ENCODE measurements at places on chromosomes 3 and 15. TPM values are rescaled to one million over a fixed set of nuclear protein-coding genes. Genes with fewer than 3 reads are reported as not detected.

GRCh38 chr15:73959012-73959581 lies 32.8 kb downstream of the LOXL1 start:
- H3K4me1 ChIP-seq = peaks cover 23% of the 10 kb centered on the region
- H3K4me3 ChIP-seq = peak overlapping the region; percentile 32
- H3K36me3 ChIP-seq = no peaks in the 10 kb centered on the region
- H3K27ac ChIP-seq = no peak overlapping the region
- DNase-seq = no peak

GRCh38 chr3:39063143-39063542 lies 11.3 kb downstream of the WDR48 start:
- peaks cover 12% of the 10 kb centered on the region for H3K36me3 ChIP-seq
- H3K27me3 ChIP-seq = no peaks in the 10 kb centered on the region
- no peak overlapping the region for H3K27ac ChIP-seq
- H3K4me3 ChIP-seq = no peak overlapping the region

DNA sequence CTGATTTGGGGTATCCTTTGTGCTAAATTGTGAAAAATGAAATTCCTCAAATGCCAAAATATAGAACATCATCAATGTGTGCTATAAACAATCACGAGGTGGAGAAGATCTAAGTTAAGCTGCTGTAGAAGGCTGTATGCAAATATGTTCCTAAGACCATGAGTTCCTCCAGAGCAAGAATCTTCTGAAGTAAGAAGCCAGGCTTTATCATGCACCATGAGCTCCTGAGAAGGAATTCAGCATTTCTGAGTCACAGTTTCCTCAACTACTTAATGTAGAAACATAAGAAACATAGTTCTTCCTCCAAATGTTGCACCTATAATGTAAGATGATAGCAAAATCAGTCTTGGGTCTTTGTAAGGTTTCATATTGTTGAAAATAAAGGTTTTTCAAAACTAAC lies 241.7 kb upstream of the MDFIC2 start:
- no peak for DNase-seq
- H3K27ac ChIP-seq = no peak overlapping the region
- peaks cover 8% of the 10 kb centered on the region for H3K27me3 ChIP-seq
- H3K4me1 ChIP-seq = peaks cover 6% of the 10 kb centered on the region
- no peaks in the 10 kb centered on the region for H3K36me3 ChIP-seq

DNA sequence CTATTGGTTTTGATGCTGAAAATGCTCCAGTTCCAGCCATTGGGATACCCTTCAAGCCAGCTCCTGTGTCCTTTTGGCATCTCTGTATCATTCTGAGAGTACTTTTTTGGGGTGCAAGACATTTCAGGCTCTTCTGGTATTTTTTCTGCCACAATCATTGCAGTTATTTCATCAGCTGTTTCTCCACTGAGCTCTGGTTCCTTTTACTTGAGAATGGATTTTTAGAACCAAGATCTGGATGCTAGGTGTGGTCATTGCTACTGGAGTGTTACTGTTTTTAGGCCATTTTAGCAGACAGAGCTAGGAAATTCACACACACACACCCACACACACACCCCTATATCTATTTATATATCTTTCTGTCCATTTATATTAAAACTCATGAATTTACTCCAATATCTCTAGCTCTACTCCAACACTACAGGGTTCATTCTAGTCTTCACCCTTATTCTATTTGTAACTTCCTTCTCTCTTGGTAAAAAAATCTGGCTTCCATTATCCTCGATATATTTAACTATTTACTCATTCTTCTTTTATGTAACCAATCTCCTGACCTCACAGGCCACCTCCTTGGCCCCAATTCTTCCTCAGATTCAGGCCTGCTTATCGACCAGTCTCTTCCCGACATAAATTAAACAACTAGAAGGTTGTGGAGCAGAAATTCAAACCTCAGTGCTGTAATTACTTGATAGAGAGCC lies 17.0 kb downstream of the SLC35G2 start:
- DNase-seq = no peak
- H3K27ac ChIP-seq = no peak overlapping the region
- H3K27me3 ChIP-seq = peaks cover 8% of the 10 kb centered on the region
- no peak overlapping the region for H3K4me3 ChIP-seq

- H3K36me3 ChIP-seq = no peaks in the 10 kb centered on the region
- H3K27ac ChIP-seq = no peak overlapping the region
- DNase-seq = no peak
- H3K27me3 ChIP-seq = no peaks in the 10 kb centered on the region
- no peaks in the 10 kb centered on the region for H3K4me1 ChIP-seq
- no peak overlapping the region for H3K4me3 ChIP-seq
Measured at GRCh38 chr3:159584421-159584820, 404.2 kb upstream of the IL12A start.

GRCh38 chr3:119585856-119586570 lies 6.7 kb downstream of the ADPRH start:
- peaks cover 4% of the 10 kb centered on the region for H3K27me3 ChIP-seq
- no peak for DNase-seq
- H3K4me1 ChIP-seq = peaks cover 30% of the 10 kb centered on the region
- no peak overlapping the region for H3K4me3 ChIP-seq
- H3K36me3 ChIP-seq = peaks cover 12% of the 10 kb centered on the region
- no peak overlapping the region for H3K27ac ChIP-seq

DNA sequence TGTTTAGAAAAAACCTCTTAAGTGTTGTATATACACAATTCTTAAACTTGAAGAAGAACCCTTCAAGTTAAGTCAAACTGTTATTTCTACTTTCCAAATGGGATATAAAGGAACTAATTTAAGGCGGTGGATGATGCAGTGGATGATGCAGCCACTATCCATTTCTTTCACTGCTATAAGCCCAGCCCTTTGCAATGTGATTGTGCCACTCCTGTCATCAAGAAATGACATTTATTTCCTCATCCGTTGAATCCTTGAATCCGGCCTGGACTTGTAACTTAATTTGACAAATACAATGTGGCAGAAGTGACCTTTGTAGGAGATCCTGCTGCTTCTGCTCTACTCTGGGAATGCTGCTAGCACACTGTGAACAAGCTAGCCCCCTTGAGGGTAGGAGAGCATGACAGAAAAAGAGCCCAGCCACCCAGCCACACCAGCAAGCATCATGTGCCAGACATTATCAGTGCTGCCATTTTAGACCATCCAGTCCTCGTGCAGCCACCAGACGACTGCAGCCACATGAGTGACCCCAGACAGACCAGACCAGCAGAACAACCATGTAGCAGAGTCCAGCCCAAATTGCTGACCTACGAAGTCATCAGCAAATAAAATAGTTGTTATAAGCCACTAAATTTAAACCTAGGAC lies 47.4 kb downstream of the UACA start:
- H3K27me3 ChIP-seq = no peaks in the 10 kb centered on the region
- no peak overlapping the region for H3K27ac ChIP-seq
- no peaks in the 10 kb centered on the region for H3K36me3 ChIP-seq
- DNase-seq = no peak
- H3K4me3 ChIP-seq = no peak overlapping the region

Gene CD86
- total RNA-seq = 0.12 TPM

GRCh38 chr3:143627336-143627735 lies 220.9 kb downstream of the SLC9A9 start:
- peaks cover 5% of the 10 kb centered on the region for H3K4me1 ChIP-seq
- H3K36me3 ChIP-seq = peaks cover 1% of the 10 kb centered on the region
- no peak overlapping the region for H3K27ac ChIP-seq
- peak; percentile 26 for DNase-seq
- no peak overlapping the region for H3K4me3 ChIP-seq
- no peaks in the 10 kb centered on the region for H3K27me3 ChIP-seq

Gene SLC12A1
- not detected for total RNA-seq

Gene CNTN6
- total RNA-seq = not detected

- no peaks in the 10 kb centered on the region for H3K4me1 ChIP-seq
- peaks cover 4% of the 10 kb centered on the region for H3K36me3 ChIP-seq
- H3K27ac ChIP-seq = no peak overlapping the region
Measured at GRCh38 chr3:196662033-196662432, 22.5 kb downstream of the NRROS start.

GRCh38 chr3:188798556-188799145 lies 373.1 kb upstream of the TPRG1 start:
- no peaks in the 10 kb centered on the region for H3K36me3 ChIP-seq
- H3K27me3 ChIP-seq = no peaks in the 10 kb centered on the region
- H3K27ac ChIP-seq = no peak overlapping the region
- H3K4me3 ChIP-seq = no peak overlapping the region

Gene LRTM1
- total RNA-seq = not detected

DNA sequence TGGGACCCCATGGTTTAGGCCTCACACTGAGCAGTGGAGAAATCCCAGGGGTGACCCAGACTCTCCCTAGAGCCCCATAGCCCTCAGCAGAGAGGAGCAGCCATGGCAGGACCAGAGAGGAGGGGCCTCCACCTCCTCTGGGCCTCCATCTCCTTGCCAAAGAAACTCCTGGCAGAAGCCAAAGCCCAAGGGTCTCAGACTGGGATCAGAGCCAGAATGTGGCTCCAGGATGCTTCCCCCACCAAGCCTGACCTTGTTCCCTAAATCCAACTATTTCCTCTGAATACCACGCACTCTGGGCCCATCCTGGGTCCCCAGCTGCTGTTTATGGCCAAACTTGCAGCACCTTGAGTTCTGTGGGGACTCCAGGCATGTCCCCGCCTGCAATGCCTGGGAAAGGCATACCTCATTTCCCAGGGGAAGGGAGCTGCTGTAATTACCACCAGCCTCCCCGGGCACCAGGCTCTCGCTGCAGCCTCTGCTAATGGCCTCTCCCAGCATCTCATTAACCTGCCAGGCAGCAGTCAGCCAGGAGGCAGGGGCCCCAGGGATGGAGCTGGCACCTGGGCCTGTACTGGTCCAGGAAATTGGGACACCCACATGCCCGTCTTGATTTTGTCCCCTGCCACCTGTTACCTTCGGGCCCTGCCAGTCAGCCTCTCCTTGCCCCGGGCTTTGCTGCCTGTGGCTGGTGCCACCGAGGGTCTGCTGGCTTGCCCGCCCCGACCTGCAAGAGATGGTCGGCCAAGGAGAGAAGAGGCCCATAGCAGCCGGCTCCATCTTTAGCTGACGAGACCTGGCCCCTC lies 4.6 kb downstream of the CCDC9B start:
- H3K4me1 ChIP-seq = peaks cover 16% of the 10 kb centered on the region
- no peak overlapping the region for H3K4me3 ChIP-seq
- no peaks in the 10 kb centered on the region for H3K27me3 ChIP-seq
- no peak overlapping the region for H3K27ac ChIP-seq
- no peaks in the 10 kb centered on the region for H3K36me3 ChIP-seq

GRCh38 chr3:192772240-192772894 lies 45.0 kb upstream of the FGF12 start:
- peaks cover 4% of the 10 kb centered on the region for H3K27me3 ChIP-seq
- H3K4me3 ChIP-seq = no peak overlapping the region
- H3K36me3 ChIP-seq = no peaks in the 10 kb centered on the region
- no peak for DNase-seq
- no peaks in the 10 kb centered on the region for H3K4me1 ChIP-seq
- H3K27ac ChIP-seq = no peak overlapping the region

DNA sequence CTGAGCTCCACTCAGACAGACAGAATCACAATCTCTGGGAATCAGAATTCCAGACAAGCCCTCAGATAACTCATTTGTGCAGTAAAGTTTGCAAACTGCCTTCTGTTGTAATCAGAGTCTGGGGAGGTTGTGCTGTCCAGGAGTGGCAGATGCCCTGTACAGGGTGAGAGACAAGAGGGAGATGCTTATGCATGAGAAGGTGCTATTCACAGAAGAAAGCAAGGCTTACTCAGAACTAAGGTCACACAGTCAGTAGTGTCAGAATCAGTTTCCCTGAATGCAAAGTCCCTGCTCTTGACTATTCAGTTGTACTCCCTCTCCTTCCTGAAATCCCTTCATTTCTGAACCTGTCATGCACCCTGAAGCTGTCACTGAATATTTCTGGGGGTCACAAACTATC lies 43.7 kb downstream of the SRPRB start:
- no peak overlapping the region for H3K27ac ChIP-seq
- no peaks in the 10 kb centered on the region for H3K27me3 ChIP-seq
- H3K36me3 ChIP-seq = no peaks in the 10 kb centered on the region
- H3K4me3 ChIP-seq = no peak overlapping the region

- no peak overlapping the region for H3K4me3 ChIP-seq
- no peak for DNase-seq
- H3K4me1 ChIP-seq = peaks cover 1% of the 10 kb centered on the region
- no peak overlapping the region for H3K27ac ChIP-seq
- no peaks in the 10 kb centered on the region for H3K27me3 ChIP-seq
- H3K36me3 ChIP-seq = peaks cover 11% of the 10 kb centered on the region
Measured at GRCh38 chr3:153173758-153174516, 11.9 kb downstream of the RAP2B start.

- no peaks in the 10 kb centered on the region for H3K36me3 ChIP-seq
- DNase-seq = peak; percentile 66
- H3K4me3 ChIP-seq = peak overlapping the region; percentile 26
- peaks cover 9% of the 10 kb centered on the region for H3K27me3 ChIP-seq
Measured at GRCh38 chr15:40115670-40116093, 7.0 kb upstream of the BMF start.

- H3K27ac ChIP-seq = no peak overlapping the region
- H3K4me1 ChIP-seq = peaks cover 23% of the 10 kb centered on the region
- no peak for DNase-seq
Measured at GRCh38 chr3:4551794-4552442, 58.8 kb downstream of the ITPR1 start.

DNA sequence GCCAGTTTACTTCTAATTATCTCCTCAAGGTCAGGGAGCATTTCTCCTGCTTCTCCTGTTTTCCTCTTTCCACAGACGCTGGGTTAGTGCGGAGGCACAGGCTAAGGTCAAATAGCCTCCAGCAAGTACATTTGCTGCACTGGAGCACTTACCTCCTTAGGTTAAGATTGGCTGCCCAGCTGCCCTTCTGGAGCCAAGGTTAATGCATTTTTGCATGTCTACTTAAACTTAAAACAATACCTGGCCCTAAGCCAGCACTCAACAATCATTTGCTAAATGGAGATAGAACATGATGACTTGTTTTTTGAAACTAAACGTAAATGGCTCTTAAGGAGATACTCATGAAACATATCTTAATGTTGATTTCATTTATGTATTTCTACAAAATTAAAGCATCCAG lies 83.5 kb downstream of the SSR3 start:
- DNase-seq = no peak
- no peak overlapping the region for H3K4me3 ChIP-seq
- H3K36me3 ChIP-seq = no peaks in the 10 kb centered on the region
- peaks cover 4% of the 10 kb centered on the region for H3K27me3 ChIP-seq

Gene SLC24A5
- total RNA-seq = not detected

GRCh38 chr15:69885173-69885955 lies 212.4 kb downstream of the TLE3 start:
- H3K36me3 ChIP-seq = no peaks in the 10 kb centered on the region
- no peak for DNase-seq
- H3K4me1 ChIP-seq = peaks cover 6% of the 10 kb centered on the region
- H3K4me3 ChIP-seq = no peak overlapping the region
